Activated T-cell treated with anti-CD3 and anti-CD28 coated beads for 24 hours (primary cell): ENCODE measurements at places on chromosomes 7 and 10.

- DNase-seq = no peak
These were observed 53.1 kb downstream of the CUX1 start for GRCh38 chr7:101870361-101871062.

- no peak for DNase-seq
These were observed 63.4 kb downstream of the DAGLB start for GRCh38 chr7:6384327-6384726.

GRCh38 chr7:121525155-121525819, 129.2 kb upstream of the FAM3C start:
- DNase-seq = no peak

DNA sequence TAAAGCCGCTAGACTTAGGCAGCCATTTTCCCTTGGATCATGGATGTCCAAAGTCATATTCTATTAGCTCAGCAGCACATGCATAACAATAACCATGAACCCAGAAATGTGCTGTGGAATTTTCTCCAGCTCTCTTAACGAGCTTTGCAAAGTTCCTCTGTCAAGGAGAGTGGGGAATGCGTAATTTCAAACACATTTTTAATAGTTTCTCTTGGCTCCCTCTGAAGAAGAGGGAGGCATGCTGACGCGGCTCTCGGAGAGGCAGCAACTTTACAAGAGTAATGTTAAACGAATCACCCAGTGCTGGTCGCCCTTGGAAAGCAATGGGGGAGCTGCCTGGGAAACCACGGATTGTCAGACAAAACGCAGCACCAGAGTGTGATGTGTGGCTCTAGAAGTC, 114.8 kb downstream of the RAB18 start:
- no peak for DNase-seq

GRCh38 chr10:99708428-99709012, 23.4 kb downstream of the COX15 start:
- no peak for DNase-seq

DNA sequence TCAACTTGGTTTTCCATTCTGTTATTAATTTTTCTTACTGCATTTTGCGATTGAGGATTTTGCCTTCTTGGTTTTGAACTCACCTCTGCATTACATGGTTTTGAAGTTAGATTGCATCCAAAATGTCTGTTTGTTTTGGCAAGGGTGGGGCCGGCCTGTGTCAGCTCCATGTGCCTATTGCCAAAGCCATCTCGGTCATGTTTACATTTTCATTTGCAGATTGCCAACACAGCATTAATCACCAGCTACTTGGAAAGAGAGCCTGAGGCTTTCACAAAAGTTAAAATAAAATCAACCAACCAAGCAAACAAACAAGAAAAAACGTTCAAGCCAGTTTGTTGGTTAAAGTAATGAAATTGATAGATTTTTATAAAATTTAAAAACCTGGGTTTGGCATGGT, 695.8 kb downstream of the TYW1 start:
- DNase-seq = no peak

DNA sequence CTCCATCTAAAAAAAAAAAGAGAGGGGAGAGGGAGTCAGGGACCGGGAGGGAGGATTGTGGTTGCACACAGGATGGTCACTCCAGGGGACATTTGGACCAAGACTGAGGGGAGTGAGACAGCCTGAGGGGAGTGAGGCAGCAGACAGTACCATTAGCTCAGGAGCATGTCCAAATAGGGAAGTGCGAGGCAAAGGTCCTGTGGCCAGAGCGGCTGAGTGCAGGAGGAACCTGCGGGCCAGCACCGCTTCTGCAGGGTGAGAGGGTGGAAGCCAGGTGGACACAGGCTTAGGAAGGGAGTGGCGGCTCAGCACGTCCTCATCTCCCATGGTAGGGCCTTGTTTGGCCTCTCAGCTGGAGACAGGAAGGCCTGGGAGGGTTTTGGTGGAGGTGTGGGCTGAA, 48.9 kb upstream of the PFKFB3 start:
- no peak for DNase-seq

GRCh38 chr10:86036544-86036831, 330.1 kb downstream of the GRID1 start:
- DNase-seq = no peak
